ENCODE measurements at places on chromosomes 11 and 22.

- DNase-seq, result no peak
These were observed 201.7 kb downstream of the GRIK4 start for GRCh38 chr11:120713296-120713695.

GRCh38 chr11:119578521-119579191, 150.3 kb downstream of the NECTIN1 start:
- DNase-seq, result no peak

- no peak for DNase-seq
These were observed 2.4 kb upstream of the PRPF19 start for GRCh38 chr11:60908803-60909202.

GRCh38 chr11:44008088-44008501, 39.7 kb upstream of the ACCSL start:
- no peak for DNase-seq

GRCh38 chr11:13101644-13102512, 92.8 kb downstream of the RASSF10 start:
- DNase-seq, result no peak

DNA sequence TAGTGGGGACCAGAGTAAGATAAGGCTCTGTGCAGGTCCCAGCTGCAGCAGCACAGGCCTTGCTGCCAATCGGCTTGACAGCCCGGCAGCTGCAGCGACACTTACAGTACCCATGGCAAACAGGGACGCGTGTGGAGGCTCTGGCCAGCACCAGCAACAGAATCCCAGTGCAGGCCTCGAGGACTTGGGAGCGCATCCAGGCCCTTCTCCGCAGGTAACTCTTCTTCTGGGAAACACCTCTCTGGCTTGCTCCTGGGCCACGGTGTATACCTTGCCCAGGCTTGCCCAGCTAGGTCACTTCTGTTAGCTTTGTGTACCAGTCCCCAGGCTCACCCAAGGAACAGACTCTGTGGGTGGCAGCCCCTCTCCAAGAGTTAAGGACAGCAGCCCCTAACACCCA, 126.7 kb downstream of the CTTN start:
- no peak for DNase-seq

DNA sequence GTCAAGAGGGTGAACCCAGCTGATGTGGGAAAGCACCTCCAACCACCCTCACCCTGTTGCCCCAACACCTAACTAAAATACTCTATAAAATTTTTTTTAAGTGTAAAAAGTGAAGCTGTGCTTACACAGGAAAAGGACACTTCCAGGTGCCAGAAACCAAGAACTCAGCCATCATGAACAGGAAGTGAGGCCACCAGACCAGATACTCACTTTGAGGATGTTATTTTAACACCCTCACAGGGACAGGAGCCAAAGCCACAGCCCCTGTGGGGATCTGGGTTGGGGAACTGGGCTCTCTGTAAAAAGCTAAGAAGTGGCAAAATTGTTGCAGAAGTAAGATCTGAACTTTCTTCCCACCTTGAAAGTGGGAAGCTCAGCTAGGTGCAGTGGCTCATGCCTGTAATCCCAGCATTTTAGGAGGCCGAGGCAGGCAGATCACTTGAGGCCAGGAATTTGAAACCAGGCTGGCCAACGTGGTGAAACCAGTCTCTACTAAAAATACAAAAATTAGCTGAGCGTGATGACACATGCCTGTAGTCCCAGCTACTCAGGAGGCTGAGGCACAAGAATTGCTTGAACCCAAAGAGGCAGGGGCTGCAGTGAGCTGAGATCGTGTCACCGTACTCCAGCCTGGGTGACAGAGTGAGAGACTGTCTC, 3.8 kb downstream of the RSPH14 start:
- DNase-seq, result no peak

DNA sequence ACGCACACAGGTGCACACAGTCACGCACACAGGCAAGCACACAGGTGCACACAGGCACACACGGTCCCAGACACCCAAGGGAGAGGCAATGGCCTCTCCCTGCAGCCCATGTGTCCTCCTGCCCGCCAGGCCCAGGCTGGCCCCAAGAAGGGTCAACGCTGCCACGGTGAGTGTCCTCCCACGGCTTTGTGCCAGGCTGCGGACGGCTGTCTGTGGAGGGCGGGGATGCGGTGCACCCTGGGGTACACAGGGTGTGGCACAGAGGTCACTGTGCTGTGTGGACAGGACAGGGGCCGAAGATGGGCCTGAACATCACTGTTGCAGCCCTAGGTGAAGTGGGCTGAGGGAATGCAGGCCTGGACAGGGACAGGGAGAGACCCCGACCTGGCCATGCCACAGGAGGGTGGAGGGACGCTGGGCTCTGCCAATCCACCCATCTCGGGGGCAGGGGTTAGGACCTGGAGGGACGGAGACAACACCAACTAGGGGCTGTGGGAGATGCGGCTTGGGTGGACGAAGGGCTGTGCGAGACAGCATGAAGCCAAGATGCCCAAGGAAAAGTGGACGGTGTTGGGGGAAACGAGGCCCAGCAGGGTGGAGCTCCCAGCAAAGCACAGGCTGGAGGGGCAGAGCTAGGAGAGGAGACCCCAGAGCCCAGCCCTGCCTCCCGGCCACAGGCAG, 523.8 kb downstream of the BRD1 start:
- DNase-seq, result no peak

- DNase-seq, result no peak
These were observed 4.7 kb downstream of the HEPHL1 start for GRCh38 chr11:94025690-94026394.

DNA sequence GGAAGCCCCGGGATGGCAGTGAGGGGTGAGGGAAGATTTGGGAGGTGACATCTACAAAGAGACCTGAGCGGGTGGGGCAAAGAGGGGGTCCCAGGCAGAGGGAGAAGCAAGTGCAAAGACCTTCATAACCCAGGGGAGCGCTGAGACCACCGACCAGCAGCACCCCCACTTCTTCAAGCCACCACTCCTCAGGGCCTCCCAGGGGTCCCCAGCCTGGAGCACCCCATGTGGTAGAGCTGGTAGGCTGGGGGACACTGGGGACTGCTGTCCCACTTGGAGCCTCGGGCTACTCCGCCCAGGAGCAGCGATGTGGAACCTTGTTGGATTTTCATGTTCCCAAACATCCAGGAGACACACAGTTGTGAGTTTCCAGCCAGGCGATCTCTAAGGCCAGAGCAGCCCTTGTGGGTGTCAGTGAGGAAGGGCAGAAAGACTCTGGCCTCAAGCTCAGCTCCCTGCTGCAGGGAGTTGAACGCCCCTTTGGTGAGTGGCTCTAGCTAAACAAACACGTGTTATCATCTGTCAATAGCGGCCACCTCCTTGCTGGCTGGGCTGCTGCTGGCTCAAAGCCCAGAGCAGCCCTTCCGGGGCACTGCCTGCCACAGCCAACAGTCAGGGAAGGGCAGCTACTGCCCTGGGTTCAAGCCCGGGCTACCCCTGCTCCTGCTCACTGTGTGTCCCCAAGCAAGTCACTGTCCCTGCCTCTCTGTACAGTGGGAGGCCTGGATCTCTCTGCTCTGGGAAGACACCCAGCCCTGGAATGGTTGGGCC, 25.7 kb upstream of the CHKA start:
- no peak for DNase-seq

- DNase-seq, result no peak
These were observed 59.6 kb downstream of the AASDHPPT start for GRCh38 chr11:106137061-106137460.

- DNase-seq, result no peak
These were observed 3.9 kb upstream of the RAB39A start for GRCh38 chr11:107924306-107924705.

DNA sequence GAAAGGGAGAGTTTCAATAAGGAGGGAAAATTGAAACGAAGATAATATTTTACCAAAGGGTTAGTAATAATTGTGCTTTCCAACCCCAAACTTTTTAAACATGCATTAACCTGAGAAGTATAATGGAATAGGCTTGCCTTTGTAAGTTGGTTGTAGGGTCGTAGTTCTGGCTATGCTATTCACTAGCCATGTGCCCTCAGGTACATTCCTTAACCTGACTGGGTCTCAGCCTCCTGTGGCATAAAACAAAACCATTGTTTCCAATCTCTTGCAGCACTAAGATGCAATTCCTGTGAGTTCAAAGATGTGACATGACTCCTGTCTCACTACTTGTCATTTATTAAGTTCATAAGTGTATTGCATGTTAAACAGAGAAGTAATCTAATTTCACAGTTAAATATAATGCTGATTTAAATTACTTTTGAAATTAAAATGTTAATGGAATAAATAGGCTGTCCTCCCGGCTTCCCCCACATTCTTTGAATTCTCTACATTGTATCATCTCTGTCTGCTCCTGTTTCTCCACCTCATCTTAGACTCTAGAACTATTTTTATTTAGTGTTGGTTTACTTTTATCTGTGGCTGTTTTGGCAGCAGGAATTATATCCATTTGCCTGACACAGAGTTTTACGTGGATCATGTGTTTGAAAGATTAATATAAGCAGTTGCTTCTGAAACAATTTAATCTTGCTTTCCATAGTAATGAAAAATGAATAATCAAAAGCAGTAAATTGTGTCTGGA, 216.3 kb downstream of the FAT3 start:
- DNase-seq, result no peak

DNA sequence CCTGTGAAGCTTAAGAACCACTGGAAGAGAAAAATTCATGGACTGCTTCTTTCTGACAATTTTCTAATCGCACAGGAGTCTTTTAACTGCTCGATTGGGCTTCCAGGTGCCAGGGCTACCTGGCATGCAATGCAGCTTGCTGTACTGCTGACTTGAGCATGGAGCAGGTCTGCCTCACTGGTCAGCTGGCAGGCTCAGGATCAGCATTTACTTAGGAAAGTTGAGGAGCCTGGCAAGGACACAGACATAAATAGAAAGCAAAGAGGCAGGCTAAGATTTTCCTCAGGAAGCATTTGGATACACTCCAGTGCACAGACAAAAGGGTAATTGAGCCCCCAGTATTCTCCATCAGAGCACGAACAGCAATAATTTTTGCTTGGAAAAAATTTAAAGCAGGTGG, 163.5 kb downstream of the CSNK2A3 start:
- no peak for DNase-seq

DNA sequence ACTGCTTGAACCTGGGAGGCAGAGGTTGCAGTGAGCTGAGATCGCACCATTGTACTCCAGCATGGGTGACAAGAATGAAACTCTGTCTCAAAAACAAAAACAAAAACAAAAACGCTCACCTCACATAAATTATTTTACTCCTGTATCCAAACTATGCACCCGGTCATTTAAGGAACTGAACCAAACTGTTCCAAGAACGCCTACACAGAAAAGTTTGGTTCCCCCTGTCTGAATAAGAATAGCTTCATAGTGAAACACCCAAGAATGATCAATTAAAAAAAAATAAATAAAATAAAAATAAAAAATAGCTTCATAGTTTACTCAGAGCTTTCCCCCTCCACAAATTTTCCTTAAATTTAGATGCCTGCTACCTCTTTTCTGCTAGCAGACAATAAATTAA, 13.7 kb downstream of the NUP98 start:
- no peak for DNase-seq

GRCh38 chr11:80779905-80780605, 1339.2 kb upstream of the TENM4 start:
- DNase-seq, result no peak

- no peak for DNase-seq
These were observed 76.7 kb upstream of the PICALM start for GRCh38 chr11:86145439-86146156.

DNA sequence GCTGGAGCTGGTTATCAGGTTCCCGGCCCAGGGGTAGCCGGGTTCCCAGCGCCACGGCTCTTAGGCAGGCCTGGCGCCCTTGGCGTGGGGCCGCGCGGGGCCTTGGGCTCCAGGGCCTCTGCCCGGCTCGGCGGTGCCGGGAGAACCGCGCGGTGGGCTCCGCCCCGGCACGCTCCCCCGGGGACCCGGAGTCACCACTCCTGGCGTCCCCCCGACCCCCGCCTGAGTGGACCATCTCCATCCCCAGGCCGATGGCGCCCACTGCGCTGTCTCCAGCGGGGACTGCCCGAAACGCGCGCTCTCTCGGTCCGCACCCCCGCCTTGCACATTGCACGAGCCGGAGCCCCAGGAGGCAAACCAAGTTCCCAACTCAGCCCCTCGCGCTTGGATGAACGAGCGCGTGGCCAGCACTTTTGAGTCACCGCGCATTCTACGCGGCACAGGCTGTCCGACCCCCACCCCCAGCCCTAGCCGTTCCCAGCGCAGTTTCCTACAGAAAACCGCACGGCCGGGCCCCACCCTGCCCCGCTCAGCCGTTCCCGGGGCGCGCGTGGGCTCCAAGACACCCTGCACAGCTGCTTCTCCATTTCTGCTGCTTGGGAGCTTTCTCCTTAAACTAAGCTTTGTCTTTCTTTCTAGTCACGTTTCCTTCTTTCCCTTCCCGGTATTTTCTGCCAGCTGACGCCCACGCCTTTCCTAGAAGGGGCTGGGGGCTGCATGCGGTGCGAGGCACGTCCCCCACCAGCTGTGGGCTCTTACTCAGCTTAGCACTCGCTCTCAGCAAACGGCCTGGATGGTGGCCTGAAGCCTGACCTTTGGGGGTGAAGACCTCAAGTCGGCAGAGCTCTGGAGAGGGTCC, 650 bp upstream of the CHID1 start:
- DNase-seq, result no peak

DNA sequence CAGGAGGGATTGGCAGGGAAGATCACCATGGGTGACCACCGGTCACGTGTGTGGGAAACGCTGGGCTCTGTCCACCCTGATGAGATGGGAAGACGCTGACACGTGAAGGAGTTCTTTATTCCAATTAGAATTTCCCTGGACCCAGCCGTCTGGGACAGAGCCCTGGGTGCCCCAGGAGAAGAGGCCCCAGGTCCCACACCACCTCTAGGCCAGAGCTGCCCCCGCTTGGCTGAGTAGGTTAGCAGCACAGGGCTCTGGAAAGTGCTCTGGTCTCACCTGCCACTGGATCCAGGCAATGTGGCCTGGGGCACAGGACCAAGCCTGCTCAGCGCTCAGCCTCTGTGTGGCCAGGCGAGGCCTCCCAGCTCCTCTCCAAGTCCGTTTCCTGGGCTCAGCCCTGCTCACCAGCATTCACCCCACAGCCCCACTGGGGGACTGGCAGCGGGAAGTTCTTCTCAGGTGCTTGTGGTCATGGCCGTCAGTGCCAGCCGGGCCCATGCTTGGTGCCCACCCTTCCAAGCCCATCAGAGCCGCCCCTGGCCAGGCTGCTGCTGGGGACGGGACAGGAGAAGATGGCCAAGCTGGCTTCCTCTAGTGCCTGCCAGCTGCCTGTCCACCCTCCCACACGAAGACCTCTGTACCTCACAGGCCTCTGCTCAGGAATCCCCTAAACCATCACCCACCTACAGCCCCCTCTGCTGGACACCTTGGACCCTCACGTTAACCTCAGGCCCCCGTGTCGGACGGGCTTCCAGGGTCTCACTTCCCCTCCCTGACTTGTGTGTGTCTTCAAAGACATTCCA, 62.5 kb upstream of the FGF3 start:
- no peak for DNase-seq

DNA sequence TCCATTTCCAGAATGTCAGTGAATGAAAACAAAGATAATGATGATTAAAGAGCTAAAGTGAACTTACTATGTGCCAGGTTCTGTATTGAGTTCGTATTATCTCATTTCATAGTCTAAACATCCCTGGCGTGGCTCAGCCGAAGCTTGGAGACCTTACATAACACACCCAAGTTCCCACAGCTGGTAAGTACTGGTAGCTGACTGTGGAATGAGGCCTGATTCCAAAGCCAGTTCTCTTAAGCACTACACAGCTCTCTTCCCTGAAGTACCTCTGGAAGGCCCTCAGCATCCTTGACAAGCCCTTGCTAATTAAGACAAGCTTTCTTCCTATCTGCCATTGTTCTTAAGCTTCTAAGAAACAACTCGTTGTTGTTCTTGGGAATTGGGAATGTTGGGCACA, 28.6 kb upstream of the NCAM1 start:
- no peak for DNase-seq
